Body of pancreas (tissue), 4 donors: ENCODE measurements at places on chromosomes 3 and 15. TPM values are rescaled to one million over a fixed set of nuclear protein-coding genes. Genes with fewer than 3 reads are reported as not detected.
A peak's percentile ranks its signal among the peaks of the same experiment; 100 is the strongest.

DNA sequence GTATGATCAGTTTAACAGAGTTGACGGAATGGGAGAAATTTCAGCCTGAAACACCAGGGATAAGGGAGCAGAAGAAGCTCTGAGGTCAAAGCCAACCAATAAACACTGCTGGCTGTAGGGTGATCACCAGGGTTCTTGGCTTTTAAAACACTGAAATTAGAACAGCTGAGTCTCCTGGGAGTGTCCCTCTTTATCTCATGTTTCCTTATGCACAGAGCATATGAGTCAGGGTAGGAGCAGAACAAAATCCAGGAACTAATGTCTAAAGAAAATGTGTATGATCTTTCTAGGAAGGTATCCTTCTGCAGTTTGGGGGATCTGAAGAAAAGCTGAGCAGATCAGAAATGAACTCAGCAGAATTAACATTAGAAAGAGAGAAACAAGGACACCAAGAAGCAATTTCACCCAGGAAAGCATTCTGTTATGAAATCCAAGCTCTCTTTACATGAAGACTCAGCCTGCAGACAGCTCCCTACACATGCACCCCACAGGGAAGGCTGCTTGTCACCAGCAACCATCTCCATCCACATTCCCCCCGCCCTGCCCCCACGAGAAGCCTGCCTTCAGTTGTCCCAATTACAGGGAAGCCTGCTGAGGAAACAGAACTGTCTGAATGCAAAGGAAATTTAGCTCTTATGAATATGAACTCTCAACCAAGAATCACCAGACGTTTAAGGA lies 469.7 kb downstream of the PDCD6IP start:
- no peaks in the 10 kb centered on the region for H3K4me1 ChIP-seq
- H3K36me3 ChIP-seq, result no peaks in the 10 kb centered on the region
- H3K27me3 ChIP-seq, result no peaks in the 10 kb centered on the region
- H3K27ac ChIP-seq, result no peak overlapping the region
- no peak for DNase-seq

DNA sequence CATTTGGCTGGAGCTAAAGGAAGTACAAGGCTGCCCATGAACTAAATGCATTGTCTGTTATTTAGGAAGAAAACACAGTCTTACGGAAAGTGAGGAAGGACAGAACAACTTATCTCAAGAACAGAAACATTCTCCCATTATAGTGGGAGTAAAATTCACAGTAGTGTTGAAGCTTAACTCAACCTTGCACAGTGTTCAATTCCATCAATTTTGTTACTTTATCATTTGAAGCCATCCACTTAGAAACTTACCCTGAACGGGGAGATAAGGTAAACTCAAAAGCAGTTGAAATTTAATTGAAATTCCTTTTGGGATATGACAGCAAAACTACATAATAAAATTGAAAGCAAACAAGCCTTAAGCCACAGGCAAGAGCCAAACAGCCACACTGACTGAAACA lies 186.9 kb downstream of the PCCB start:
- no peaks in the 10 kb centered on the region for H3K4me1 ChIP-seq
- peaks cover 7% of the 10 kb centered on the region for H3K36me3 ChIP-seq
- no peak overlapping the region for H3K27ac ChIP-seq
- no peak overlapping the region for H3K4me3 ChIP-seq
- DNase-seq, result no peak

The CCDC9B gene
- total RNA-seq, result 26.4 TPM

DNA sequence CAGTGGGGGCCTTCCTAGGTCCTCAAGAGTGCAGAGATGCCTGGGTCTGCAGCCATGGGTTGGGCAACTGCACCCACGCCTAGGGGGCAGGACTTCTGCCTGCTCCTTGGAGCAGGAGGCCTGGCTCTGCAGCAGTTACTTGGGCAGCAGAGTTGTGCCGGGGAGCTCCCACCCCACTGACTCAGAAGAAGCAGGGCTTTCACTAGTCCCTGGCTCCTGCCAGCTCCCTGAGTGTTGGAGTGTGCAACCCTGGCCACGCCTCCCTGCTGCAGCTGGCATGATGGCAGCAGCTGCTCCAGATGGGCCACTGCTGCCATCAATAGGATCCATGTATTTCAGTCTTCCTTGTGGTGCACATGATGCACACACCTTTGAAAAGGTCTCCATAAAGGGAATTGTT lies 40.6 kb upstream of the KCNH8 start:
- no peaks in the 10 kb centered on the region for H3K4me1 ChIP-seq
- DNase-seq, result no peak
- H3K27me3 ChIP-seq, result no peaks in the 10 kb centered on the region
- no peak overlapping the region for H3K27ac ChIP-seq

DNA sequence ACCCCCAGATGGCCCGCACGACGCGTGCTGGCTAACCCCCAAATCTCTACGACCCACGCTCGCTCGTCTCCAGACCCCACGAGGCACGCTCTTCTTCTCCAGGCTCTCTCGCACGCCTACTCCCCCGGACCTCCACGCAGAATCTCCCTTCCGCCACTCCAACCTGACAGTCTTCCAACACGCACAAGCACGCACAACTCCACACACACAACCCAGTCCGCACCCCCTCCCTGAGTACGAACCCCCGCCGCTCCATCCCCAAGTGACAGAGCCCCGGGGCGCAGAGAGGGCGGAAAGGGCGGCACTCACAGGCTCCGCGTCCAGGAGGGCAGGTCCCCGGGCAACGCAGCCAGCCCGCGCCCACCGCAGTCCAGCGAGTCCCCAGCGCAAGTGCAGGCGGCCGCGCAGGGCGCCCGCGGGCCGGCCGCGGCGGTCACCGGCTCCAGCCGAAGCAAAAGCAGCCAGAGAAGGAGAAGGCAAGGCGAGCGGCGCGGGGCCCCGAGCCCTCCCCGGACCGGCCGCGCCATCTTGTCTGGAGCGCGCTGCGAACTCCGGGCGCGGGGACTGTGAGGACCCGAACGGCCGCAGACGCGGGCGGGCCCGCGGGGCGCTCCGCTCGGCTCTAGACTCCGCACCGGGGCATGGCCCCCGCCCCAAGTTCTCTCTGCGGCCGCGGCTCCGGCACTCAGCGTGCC lies 794 bp downstream of the LRIG1 start:
- DNase-seq, result peak; percentile 44
- H3K27me3 ChIP-seq, result no peaks in the 10 kb centered on the region

The TPM1 gene
- 417 TPM for total RNA-seq

The ROPN1 gene
- not detected for total RNA-seq
